ENCODE measurements at places on chromosomes 6 and 20.

GRCh38 chr20:42191140-42191860 lies 573.1 kb upstream of the CHD6 start:
- peak; percentile 13 for DNase-seq

DNA sequence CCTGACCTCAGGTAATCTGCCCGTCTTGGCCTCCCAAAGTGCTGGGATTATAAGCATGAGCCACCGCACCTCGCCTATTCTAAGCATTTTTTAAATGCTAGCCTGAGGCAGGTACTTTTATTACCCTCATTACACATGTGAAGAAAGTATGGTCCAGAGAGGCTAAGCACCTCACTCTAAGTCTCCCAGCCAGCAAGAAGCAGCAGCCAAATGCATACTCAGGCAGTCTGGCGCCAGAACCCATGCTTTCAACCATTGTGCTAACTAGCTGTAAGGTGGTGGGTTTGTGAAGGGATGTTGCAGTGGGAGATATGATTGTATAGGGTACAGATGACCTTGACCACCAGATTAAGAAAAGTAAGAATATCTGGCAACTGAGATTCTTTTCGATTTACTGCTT lies 26.1 kb upstream of the RIPOR2 start:
- DNase-seq = no peak

GRCh38 chr6:52612336-52613054 lies 35.6 kb upstream of the TRAM2 start:
- no peak for DNase-seq

DNA sequence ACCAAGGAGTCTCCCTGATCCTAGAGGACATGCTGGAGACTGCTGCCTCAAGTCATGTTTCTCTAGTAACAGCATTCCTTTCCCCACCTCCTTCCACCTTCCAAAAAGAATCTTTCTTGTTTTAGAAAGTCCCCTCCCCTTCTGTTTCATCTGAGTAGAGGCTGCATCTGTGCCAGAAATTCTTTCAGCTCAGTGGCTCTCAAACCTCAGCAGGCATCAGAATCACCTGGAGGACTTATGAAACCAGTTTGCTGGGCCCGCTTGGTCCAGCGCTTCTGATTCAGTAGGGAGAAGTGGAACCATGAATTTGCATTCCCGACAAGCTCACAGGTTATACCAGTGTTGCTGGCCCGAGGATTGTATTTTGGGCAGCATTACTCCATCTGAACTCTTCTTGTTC lies 55.1 kb downstream of the TMEM200A start:
- DNase-seq = no peak

GRCh38 chr6:148169706-148170105 lies 172.9 kb upstream of the SASH1 start:
- no peak for DNase-seq

DNA sequence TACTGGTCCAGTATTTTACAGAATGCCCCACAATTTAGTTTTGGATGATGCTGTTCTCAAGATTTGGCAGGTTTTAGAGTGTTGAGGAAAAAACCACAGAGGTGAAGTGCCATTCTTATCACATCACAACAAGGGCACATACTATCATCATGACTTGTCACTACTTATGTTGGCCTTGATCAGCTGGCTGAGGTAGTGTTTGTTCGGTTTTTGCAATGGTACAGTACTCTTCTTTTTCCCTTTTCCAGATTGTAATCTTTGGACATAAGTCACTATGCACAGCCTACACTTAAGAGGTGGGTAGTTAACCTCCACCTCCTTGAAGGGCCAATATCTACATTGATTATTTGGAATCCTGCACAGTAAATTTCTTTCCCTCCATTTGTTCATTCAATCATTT lies 8.8 kb downstream of the TENT5A start:
- no peak for DNase-seq

DNA sequence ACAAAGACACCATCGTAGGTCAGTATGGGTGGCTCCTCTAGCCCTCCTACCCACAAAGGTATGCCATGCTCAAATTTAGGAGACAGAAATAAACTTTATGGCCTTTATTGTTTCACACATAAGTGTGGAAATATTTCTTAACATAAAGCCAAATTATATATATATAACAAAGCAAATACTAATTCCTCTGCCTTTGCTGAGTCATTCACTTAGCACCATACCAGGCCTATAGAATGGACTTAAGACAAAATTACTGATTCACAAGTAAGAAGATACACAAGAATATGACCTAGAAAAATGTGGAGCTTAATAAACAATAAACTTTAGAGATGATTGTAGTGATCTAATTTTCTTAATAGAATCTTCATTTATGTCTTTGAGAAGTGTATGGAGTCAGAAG lies 5.2 kb downstream of the FRK start:
- DNase-seq = no peak

- DNase-seq = no peak
Measured at GRCh38 chr20:22579711-22580697, 4.4 kb downstream of the FOXA2 start.

DNA sequence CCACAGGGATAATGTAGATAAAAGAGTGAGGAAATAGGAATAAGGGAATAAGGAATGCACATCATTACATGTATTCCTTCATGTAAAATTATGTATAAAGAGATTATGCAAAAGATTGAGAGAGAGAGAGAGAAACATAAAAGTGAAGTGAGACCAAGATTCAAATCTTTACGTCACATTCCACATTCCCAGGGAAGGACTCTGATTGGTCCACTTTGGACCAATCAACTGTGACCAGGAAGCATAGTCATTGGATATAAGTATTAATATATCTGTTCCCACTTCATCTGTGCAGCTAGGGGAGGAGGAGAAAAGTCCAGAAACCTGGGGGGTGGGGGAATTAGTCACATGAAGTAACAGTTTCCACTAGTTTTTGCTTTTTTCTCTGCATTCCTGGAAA lies 66.4 kb downstream of the SLC2A10 start:
- DNase-seq = no peak

DNA sequence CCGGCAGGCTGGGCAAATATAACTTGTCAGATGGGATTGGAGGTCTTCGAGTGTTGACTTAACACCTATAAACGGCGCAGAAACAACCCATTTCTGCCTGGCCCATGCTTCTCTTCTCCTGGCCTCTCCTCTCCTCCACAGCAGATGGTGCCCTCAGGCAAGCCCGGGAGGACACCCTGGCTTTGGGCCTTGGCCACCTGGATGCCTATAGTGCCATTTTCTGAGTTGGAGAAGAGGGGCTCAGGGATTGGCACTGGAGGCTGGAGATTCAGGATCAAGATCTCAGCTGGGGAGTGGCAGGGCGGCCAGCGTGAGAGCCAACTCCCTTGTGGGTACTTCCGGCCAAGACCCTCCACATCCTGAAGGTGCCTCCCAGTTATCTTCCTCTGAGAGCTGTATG lies 211.9 kb upstream of the PMEPA1 start:
- no peak for DNase-seq

DNA sequence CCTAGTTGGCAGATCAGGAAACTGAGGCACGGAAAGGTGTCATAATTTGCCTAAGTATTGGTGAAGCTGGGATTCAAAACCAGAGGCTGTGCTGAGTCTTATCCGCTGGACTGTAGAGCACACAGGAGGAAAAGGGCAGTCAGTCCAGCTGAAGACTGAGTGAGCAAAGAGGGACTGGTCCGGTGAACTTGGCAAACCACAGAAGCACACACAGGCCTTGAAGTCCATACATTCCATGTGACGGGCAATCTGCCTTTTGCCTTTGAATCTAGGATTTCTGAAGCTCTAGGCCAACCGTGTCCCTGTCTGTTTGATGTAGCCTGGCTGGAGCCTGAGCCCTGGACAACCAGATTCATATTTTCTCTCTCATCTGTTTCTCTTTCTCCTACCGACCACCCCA lies 34.3 kb upstream of the EPB41L1 start:
- no peak for DNase-seq

DNA sequence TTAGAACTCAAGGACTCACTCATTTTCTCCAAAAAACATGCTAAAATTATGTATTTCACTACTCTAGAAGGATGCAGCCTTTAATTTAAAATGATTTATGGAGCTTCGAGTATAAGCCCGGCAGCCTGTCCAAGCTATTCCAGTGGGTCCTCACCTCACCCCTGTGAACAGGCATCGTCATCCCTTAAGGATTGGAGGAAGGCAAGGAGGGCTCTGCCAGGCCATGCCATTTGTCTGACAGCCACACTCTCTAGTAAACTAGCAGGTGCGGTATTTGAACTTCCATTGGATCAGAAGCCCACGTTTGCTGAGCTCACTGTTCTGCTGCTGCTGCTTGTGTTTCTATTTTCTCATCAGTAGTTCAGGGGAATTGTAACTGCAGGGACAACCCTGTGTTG lies 39.8 kb upstream of the NAA20 start:
- peak; percentile 19 for DNase-seq

All from RPMI8226 (cell line).